GM12878 (cell line): ENCODE measurements at places on chromosomes 1 and 21. TPM values are rescaled to one million over a fixed set of nuclear protein-coding genes. Genes with fewer than 3 reads are reported as not detected.
A peak's percentile ranks its signal among the peaks of the same experiment; 100 is the strongest.

DNA sequence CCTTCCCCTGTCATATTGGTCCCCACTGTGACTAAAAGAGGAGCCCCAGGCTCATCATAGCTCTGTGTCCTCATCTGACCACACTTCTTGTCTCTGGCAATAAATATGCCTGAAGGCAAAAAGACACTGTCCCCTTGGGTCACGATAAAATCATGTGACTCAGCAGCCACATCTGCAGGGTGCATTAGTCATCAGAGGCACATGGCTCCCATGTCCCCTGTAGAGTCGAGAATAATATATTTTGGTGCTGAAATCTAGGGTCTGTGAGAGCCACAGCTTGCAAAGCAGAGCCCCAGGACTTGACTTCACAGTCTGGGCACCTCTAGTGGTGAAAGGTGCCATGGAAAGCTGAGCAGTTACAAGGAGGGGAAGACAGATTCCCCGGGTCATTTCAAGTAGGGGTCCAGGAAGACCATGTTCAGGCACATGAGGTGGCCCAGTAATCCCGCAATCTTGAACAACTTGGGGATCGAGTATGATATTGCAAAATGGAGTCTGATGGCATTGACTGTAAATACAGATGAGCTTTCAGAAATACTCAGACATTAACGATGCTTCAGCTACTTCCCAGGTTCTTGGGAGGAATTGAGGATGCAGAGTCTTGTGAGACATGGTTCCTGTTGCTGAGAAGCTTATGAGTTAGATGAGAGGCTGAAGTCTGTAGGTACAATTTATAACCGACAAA is 68.6 kb downstream of the SLC35F3 start:
- H3K4me3 ChIP-seq = no peak overlapping the region
- H3K36me3 ChIP-seq = no peaks in the 10 kb centered on the region
- no peaks in the 10 kb centered on the region for H3K4me1 ChIP-seq
- DNase-seq = no peak

GRCh38 chr1:29426701-29427279 is 190.5 kb downstream of the PTPRU start:
- no peak overlapping the region for H3K4me3 ChIP-seq
- H3K27ac ChIP-seq = no peak overlapping the region
- DNase-seq = no peak
- no peaks in the 10 kb centered on the region; the same call in 1 of the 2 replicates for H3K27me3 ChIP-seq

The INSRR gene
- not detected in 2 replicates for total RNA-seq

GRCh38 chr1:222233444-222234158 is 314.3 kb downstream of the HHIPL2 start:
- H3K27me3 ChIP-seq = no peaks in the 10 kb centered on the region
- H3K36me3 ChIP-seq = no peaks in the 10 kb centered on the region
- H3K27ac ChIP-seq = no peak overlapping the region
- no peak for DNase-seq
- H3K4me3 ChIP-seq = no peak overlapping the region

The AADACL4 gene
- not detected in 2 replicates for total RNA-seq

DNA sequence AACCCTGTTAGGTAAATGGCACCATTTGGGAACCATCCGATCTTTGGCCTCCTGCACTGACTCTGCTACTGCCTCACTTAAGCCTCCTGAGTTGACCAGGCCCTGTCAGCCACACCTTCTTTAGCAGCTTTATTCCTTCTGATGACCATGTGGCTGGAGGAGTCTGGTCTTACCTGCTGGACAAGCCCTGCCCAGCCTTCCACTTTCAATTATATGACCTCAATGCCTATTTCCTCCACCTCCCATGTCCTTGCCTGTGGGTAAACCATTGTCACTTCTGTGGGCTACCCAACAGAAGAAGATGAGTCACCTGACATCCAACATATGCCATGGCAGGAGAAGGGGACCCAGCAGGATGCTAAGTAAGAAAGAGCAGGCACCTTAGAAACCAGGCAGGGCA is 393.8 kb downstream of the NTNG1 start:
- H3K27ac ChIP-seq = no peak overlapping the region
- no peak overlapping the region for H3K4me3 ChIP-seq
- DNase-seq = no peak
- H3K4me1 ChIP-seq = no peaks in the 10 kb centered on the region
- no peaks in the 10 kb centered on the region for H3K27me3 ChIP-seq

GRCh38 chr21:14210738-14211137 is at the start of gene LIPI:
LIPI (minus strand) TSS chr21:14210955; CDS start chr21:14210845, 110 bp downstream.
- H3K27me3 ChIP-seq = no peaks in the 10 kb centered on the region
- H3K27ac ChIP-seq = no peak within 1 kb of the TSS
- H3K4me3 ChIP-seq = no peak within 1 kb of the TSS
- no peak for DNase-seq

DNA sequence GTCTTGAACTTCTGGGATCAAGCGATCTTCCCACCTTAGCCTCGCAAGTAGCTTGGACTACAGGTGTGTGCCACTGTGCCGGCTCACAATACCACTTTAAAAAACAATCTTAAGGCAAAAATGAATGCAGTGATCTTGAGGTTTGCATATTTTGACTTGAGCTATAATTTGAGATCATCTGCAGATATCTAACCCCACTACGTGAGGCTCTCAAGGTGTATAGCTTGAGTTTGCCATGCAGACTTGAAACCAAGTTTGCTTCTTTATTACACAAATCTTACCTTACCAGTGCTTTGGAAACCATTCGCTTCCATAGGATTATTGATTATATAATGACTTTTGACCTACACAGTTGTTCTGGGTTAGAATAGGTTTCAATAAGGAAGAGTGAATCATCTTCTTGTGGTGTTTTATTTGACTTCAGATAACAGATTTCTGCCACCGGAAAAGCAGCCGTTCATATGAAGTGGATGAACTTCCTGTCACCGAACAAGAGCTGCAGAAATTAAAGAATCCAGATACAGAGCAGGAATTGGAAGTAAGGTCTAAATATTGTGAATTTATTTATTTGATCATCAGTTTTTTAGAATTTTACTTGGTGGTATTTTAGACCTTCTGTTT is 155.1 kb downstream of the VPS13D start:
- no peak overlapping the region for H3K4me3 ChIP-seq
- peaks cover 2% of the 10 kb centered on the region; the same call in 1 of the 2 replicates for H3K36me3 ChIP-seq
- no peaks in the 10 kb centered on the region for H3K27me3 ChIP-seq
- no peaks in the 10 kb centered on the region for H3K4me1 ChIP-seq

The SPRR5 gene
- not detected in 2 replicates for total RNA-seq

The B3GALT5 gene
- 0.03 and 0.08 TPM in 2 replicates for total RNA-seq

- H3K4me3 ChIP-seq = no peak overlapping the region; the same call in 1 of the 2 replicates
- H3K27me3 ChIP-seq = no peaks in the 10 kb centered on the region
- no peaks in the 10 kb centered on the region; the same call in 1 of the 2 replicates for H3K4me1 ChIP-seq
- peak overlapping the region; percentile 70 for H3K27ac ChIP-seq
These were observed 35.7 kb upstream of the CNN3 start for GRCh38 chr1:94962409-94963265.

DNA sequence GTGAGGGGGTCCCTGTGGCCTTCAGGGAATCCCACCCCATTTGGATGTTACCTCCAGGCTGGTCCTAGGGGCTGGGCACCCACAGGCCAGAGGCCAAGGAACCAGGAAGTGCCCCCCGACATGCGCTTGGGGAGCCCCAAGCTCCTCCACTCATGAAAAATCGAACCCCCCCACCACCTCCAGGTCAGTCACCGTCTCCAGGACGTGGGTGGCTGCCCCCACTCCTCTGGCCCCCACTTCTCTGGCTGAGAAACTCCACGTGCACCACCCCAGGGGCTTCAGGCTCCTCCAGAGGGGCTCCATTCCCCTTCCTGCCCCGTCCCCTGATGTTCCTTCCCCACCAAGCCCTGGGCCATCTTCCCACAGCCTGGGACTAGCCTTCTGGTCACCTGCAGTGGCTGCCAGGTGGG is 30.5 kb upstream of the POFUT2 start:
- H3K36me3 ChIP-seq = no peaks in the 10 kb centered on the region
- H3K27me3 ChIP-seq = peaks cover 3% of the 10 kb centered on the region; the same call in 1 of the 2 replicates
- H3K27ac ChIP-seq = no peak overlapping the region
- no peak for DNase-seq
- no peak overlapping the region for H3K4me3 ChIP-seq

- H3K36me3 ChIP-seq = no peaks in the 10 kb centered on the region
- H3K4me3 ChIP-seq = no peak overlapping the region
- H3K27ac ChIP-seq = no peak overlapping the region
- H3K27me3 ChIP-seq = no peaks in the 10 kb centered on the region
These were observed 7.5 kb upstream of the CDC14A start for GRCh38 chr1:100344774-100345173.

DNA sequence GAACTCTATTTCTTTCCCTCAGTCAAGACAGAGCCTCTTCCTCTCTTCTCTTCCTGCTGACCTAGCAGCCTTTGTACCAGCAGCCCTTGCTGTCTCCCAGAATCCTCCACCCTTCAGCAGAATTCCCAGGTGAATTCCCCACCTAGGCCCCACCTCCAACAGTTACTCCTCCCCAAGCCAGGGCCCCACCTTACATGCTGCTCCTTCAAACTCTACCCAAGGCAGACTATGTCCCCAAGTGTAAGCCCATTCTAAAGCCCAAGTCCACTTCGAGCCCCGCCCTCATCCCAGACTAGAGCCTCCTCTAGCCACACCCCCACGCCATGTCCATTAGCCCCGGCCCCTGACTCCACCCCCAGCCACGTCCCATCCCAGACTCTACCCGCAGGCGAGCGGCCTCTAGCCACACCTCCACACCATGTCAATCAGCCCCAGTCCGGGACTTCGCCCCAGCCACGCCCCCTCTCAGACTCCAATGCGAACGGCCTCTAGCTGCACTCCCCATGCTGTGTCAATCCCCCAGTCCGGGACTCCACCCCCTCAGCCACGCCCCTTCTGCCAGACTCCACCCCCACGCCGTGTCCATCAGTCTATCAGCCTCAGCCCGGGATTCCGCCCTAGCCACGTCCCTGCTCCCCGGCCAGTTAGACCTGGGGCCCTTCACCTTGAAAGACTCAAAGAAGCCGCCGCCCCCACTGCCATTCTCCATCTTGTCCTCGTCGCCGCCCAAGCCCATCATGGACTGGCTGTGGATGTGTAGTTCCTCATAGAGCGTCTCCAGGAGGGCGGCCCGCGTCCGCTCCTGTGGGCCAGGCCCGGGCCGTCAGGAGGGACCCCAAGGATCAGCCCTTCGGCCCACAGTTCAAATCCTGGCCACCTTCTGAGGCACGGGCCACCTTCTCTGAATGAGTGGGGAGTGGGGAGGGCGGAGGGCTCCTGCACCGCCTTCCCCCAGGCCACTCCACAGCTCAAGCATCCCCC is 61.3 kb downstream of the RAP1GAP start:
- H3K4me1 ChIP-seq = no peaks in the 10 kb centered on the region
- H3K36me3 ChIP-seq = no peaks in the 10 kb centered on the region

- DNase-seq = no peak
- H3K27me3 ChIP-seq = peaks cover 1% of the 10 kb centered on the region
- no peak overlapping the region for H3K4me3 ChIP-seq
- no peaks in the 10 kb centered on the region for H3K4me1 ChIP-seq
- H3K27ac ChIP-seq = no peak overlapping the region
- no peaks in the 10 kb centered on the region for H3K36me3 ChIP-seq
These were observed 245.4 kb downstream of the TNR start for GRCh38 chr1:175498002-175498401.

DNA sequence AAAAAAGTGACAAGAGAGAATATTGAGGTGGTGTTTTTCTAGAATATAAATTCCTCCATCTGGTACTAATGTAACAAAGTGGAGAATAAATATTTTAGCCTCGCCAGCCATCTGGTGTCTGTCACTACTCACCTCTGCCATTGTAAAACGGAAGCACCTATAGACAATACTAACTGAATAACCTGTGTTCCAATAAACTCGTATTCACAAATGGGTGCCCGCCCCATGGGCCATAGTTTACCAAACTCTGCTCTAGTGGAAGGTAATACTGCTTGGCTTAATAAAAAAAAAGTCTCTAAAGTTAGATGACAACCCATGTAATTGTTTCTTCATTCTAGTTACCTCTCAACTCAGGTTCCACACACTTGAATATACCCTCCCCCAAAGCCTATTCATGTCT is 8.1 kb downstream of the MIS18A start:
- H3K27ac ChIP-seq = no peak overlapping the region
- H3K36me3 ChIP-seq = peaks cover 9% of the 10 kb centered on the region
- no peak for DNase-seq
- no peaks in the 10 kb centered on the region for H3K27me3 ChIP-seq
- H3K4me1 ChIP-seq = no peaks in the 10 kb centered on the region
- H3K4me3 ChIP-seq = no peak overlapping the region

- DNase-seq = no peak
- peaks cover 7% of the 10 kb centered on the region for H3K4me1 ChIP-seq
These were observed 44.5 kb downstream of the IL12RB2 start for GRCh38 chr1:67352211-67352610.

The COL11A1 gene
- total RNA-seq = not detected in 2 replicates

The BGLAP gene
- 0.40 and 0.74 TPM in 2 replicates for total RNA-seq

- H3K36me3 ChIP-seq = peaks cover 7% of the 10 kb centered on the region
- peaks cover 31% of the 10 kb centered on the region for H3K4me1 ChIP-seq
- no peak overlapping the region for H3K4me3 ChIP-seq
- DNase-seq = peak; percentile 40
- H3K27ac ChIP-seq = 0 out of 2 replicates have a peak overlapping the region, but pooled peaks have one; percentile 65
These were observed 29.3 kb downstream of the NUP133 start for GRCh38 chr1:229478852-229479251.

DNA sequence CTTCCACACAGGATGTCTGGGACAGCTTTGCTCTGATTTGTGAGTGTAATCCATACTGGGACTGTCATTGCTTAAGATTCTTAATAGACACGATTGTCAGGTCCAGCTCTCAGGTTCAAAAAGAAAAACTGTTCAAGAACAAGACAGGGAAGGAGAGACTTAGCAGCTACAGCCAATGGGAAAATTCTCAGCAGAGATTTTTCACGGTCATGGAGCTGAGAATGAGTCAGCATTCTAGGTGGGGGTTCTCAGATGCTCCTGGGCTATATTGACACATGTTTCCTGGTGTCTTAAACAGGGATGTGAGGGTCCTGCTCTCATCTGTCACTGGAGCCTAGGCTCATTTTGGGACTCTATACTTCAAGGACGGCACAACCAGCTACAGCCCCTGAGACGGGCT is 318.3 kb downstream of the RRAGC start:
- H3K4me3 ChIP-seq = no peak overlapping the region
- no peak for DNase-seq
- peak overlapping the region; percentile 7; the same call in 1 of the 2 replicates for H3K27ac ChIP-seq
- H3K36me3 ChIP-seq = no peaks in the 10 kb centered on the region
- no peaks in the 10 kb centered on the region for H3K27me3 ChIP-seq

The ANGPTL3 gene
- 0.15 TPM in 1 of 2 replicates, not detected in the other for total RNA-seq

The JAM2 gene
- 6.7 and 9.6 TPM in 2 replicates for total RNA-seq

The COL6A1 gene
- 1.1 and 1.3 TPM in 2 replicates for total RNA-seq

The KCNE1 gene
- 0.18 TPM in 1 of 2 replicates, not detected in the other for total RNA-seq
